Pancreas (tissue), 10 donors: ENCODE measurements at places on chromosomes 4 and X. TPM values are rescaled to one million over a fixed set of nuclear protein-coding genes. Genes with fewer than 3 reads are reported as not detected.

GRCh38 chr4:15341733-15342300, 86.0 kb upstream of the C1QTNF7 start:
- no peak overlapping the region for H3K27ac ChIP-seq
- no peak overlapping the region for H3K4me3 ChIP-seq
- no peaks in the 10 kb centered on the region for H3K4me1 ChIP-seq

DNA sequence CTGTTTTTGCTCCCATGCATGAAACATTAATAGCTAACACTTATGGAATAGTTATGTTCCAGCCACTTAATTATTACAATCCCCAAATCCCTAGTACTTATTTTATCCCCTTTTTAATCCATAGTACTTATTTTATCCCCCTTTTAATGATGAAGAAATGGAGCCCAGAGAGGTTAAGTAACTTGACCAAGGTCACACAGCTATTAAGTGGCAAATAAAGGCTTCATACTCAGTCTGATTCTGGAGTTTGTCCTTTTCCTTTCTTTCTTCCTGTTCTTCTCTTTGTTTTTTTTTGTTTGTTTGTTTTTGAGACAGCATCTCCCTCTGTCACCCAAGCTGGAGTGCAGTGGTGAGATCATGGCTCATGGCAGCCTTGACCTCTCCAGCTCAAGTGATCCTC, 2.2 kb downstream of the NKAP start:
- H3K27me3 ChIP-seq: no peaks in the 10 kb centered on the region
- H3K36me3 ChIP-seq: no peaks in the 10 kb centered on the region
- no peak overlapping the region for H3K4me3 ChIP-seq
- no peak overlapping the region for H3K27ac ChIP-seq

- H3K27me3 ChIP-seq: no peaks in the 10 kb centered on the region
- H3K4me3 ChIP-seq: no peak overlapping the region
- H3K27ac ChIP-seq: no peak overlapping the region
Observed at GRCh38 chrX:50565718-50566117, 95.1 kb upstream of the DGKK start.

DNA sequence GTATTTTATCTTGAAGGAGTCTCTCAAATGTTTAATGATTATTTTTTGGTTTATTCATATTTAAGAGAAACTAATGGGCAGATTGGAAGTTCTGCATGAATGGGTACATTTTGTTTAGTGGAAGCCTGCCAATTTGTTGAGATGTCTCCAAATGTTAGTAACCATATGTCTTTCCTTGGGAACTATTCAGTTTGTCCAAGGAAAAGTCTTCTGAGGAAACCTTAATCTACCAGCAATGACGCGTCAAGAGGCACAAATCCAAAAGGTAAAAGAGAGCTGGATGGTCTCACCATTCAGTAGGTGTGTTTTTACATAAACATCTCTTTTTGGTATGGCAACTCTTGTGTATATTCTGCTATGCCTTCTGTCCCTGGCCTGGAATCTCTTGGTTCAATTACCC, 37.4 kb upstream of the NDST3 start:
- no peaks in the 10 kb centered on the region for H3K27me3 ChIP-seq
- H3K27ac ChIP-seq: no peak overlapping the region
- H3K4me1 ChIP-seq: no peaks in the 10 kb centered on the region

- DNase-seq: no peak
- no peaks in the 10 kb centered on the region for H3K4me1 ChIP-seq
- H3K36me3 ChIP-seq: no peaks in the 10 kb centered on the region
- H3K27ac ChIP-seq: no peak overlapping the region
- H3K27me3 ChIP-seq: no peaks in the 10 kb centered on the region
- H3K4me3 ChIP-seq: no peak overlapping the region
Observed at GRCh38 chr4:27187786-27188185, 327.1 kb downstream of the STIM2 start.

DNA sequence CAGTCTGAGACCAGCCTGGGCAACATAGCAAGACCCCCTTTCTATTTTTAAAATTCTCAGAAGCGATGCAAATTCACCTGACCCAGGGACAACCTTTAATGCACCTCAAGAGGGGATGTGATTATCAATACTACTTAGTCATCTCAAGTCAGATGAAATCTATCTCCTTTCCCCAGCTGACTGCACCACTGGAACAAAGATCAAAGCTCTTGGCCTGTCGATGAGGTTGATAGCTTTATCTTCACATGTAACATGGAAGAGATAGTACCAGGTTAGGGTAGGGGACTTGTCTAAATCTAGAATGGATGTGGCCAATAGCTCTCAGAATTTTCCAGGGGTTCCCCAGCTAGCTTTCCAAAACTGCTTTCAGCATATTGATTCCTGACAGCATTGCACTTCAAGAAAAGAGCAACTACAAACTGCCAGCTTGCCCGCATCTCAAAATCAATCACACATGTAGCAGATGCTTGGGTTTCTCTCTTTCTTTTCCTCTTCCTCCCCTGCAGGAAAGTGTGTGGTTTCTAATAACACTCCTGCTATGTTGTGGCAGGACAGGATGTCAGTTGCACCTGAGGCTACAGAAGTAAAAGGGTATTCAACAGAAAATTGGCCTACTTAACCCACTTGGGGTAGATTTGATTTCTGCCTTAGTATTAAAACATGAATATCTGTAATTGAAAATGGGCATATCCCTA, 12.2 kb upstream of the TMEM164 start:
- no peak for DNase-seq
- no peaks in the 10 kb centered on the region for H3K27me3 ChIP-seq
- H3K4me3 ChIP-seq: no peak overlapping the region
- H3K36me3 ChIP-seq: no peaks in the 10 kb centered on the region
- H3K27ac ChIP-seq: no peak overlapping the region

- no peaks in the 10 kb centered on the region for H3K36me3 ChIP-seq
- no peak overlapping the region for H3K4me3 ChIP-seq
- H3K27me3 ChIP-seq: no peaks in the 10 kb centered on the region
Observed at GRCh38 chr4:112765317-112765974, 128.5 kb downstream of the LARP7 start.

GRCh38 chr4:4721636-4722035, 137.8 kb upstream of the MSX1 start:
- H3K36me3 ChIP-seq: no peaks in the 10 kb centered on the region
- H3K27ac ChIP-seq: no peak overlapping the region
- DNase-seq: no peak

DNA sequence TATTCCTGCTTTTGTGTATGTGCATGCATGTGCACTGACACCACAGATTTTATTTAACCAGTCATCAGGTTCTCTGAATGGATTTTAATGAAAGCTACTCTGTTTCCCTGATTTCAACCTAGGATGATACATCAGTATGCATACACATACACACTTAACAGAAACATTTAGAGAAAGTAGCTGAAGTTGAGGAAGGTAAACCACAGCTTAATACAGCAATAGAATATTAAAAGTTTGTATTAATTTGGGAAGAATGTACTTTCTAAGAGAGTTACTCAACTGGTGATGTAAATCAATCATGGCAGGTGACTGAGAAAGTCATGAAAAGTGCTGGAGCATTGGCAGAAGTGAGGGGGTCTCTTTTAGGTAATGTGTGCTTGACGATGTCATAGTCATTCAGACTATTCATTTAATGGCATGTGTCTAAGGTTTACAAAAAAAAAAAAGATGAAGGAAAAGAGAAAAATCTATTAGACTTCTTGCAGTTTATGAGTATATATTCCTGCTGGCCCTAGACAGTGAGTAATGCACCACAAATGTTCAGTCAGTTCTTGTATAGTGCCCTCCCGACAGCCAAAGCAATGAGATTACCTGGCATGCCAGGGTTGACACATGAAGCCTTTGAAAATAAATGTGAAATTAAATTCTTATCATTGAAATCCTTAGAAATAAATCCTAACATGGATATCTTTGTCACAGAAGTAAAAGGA, 187.6 kb downstream of the RAPGEF2 start:
- no peak for DNase-seq
- H3K4me3 ChIP-seq: no peak overlapping the region
- no peaks in the 10 kb centered on the region for H3K36me3 ChIP-seq
- H3K4me1 ChIP-seq: no peaks in the 10 kb centered on the region

- no peaks in the 10 kb centered on the region for H3K36me3 ChIP-seq
- DNase-seq: no peak
- no peaks in the 10 kb centered on the region for H3K4me1 ChIP-seq
- H3K27me3 ChIP-seq: no peaks in the 10 kb centered on the region
- H3K4me3 ChIP-seq: no peak overlapping the region
Observed at GRCh38 chr4:57044996-57045395, 65.2 kb downstream of the IGFBP7 start.

DNA sequence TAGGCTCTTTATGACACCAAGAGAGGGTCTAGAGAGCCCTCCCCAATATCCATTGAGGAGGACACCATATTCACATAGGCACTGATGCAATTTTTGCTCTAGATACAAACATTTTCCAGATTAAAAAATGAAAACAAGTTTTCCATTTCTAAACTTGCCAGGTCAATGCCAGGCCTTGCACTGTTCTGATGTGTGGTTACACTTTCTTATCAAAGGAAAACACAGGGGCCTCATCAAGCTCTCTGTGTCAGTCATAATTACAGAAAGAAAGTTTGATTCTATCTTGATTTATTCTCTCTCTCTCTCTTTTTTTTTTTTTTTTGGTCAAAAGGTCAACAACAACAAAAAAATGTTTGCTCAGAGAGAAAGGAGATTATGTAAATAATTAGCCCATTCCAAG, 80.2 kb upstream of the ACSL4 start:
- no peaks in the 10 kb centered on the region for H3K36me3 ChIP-seq
- no peaks in the 10 kb centered on the region for H3K4me1 ChIP-seq
- no peak for DNase-seq

GRCh38 chr4:3791910-3792542, 25.8 kb downstream of the ADRA2C start:
- no peaks in the 10 kb centered on the region for H3K4me1 ChIP-seq
- H3K27ac ChIP-seq: no peak overlapping the region
- no peaks in the 10 kb centered on the region for H3K36me3 ChIP-seq

- no peak for DNase-seq
- no peaks in the 10 kb centered on the region for H3K36me3 ChIP-seq
- no peaks in the 10 kb centered on the region for H3K4me1 ChIP-seq
- no peaks in the 10 kb centered on the region for H3K27me3 ChIP-seq
Observed at GRCh38 chr4:81356621-81357020, 115.1 kb downstream of the RASGEF1B start.

- H3K36me3 ChIP-seq: no peaks in the 10 kb centered on the region
- no peak overlapping the region for H3K27ac ChIP-seq
- H3K4me1 ChIP-seq: peaks cover 7% of the 10 kb centered on the region
- no peak for DNase-seq
- H3K4me3 ChIP-seq: no peak overlapping the region
- H3K27me3 ChIP-seq: no peaks in the 10 kb centered on the region
Observed at GRCh38 chr4:76539979-76540378, 105.0 kb downstream of the SHROOM3 start.

The MAGEB2 gene
- not detected for polyA plus RNA-seq

The PARM1 gene
- 29.7 TPM for polyA plus RNA-seq

The PPP2R2C gene
- 2.0 TPM for polyA plus RNA-seq

The PAGE2 gene
- polyA plus RNA-seq: 0.28 TPM

The UGT2B15 gene
- polyA plus RNA-seq: 40.6 TPM

The CTAG2 gene
- not detected for polyA plus RNA-seq

The ZNF157 gene
- polyA plus RNA-seq: 0.08 TPM

The NDP gene
- polyA plus RNA-seq: not detected
